ENCODE measurements at places on chromosomes 1 and 21.

- DNase-seq = no peak
These were observed 31.0 kb downstream of the IL12RB2 start for GRCh38 chr1:67338642-67339041.

- no peak for DNase-seq
These were observed 2.5 kb downstream of the FTCD start for GRCh38 chr21:46152927-46153246.

DNA sequence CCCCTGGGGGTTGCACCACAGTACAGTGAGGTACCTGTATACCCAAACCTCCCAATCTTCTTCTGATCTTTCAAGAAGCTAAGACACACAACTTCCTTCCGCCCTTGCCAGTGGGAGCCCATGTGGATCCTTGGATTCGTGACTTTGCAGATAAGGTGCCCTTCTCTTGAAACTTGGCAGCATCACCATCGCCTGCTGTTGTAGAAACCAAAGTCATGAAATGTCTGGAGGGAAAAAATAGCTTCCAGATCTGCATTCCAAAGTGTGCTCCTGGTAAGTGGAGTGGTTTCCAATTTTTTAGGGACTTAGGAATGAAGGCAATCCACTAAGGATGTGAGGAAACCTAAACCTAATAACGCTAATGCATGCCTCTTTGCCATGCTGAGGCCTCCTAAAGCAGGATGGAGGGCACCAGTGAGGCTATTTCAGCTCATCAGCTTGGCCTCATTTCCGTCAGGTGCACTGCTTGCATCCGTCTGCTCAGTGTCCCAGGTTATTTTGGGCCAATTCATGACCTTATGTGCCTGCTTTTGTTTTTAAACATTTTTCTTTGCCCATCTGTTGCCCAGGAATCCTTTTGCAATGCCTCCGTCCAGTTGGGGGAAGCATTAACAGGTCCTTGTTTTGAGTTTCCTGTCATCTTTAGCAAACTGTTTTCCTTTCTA lies 8.2 kb upstream of the EFHD2 start:
- no peak for DNase-seq

DNA sequence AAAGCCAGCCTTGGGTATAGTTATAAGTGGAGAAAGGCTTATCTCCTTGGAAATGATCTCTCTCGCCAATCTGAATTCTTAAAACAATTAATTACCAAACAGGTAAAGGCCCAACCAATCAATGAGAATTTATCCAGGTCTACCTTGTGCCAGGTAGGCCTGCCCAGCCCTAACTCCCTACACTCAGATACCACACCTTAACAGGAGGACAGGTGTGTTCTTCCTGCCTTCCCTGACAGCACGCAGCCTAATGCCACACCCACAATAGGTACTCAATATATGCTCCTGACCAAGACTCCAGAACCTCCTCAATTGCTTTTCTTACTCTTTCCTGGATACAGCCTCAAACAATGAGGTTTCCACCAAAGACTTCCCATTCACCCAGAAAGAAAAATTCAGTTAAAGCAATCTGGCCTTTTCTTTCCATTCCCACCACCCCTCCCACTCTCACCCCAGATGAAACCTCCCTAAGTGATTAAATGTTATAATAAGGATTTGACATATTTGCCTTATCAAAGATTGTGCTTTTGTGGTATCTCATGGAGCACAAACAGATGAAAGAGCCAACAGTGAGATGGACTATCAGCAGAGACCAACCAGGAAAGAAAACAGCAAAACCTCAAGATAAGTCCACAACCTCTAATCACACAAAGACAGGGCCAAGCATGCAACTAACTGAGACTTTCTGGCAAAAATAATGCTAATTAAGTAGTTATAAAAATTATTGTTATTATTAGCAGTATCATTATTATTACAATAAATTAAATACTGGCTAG lies 25.6 kb downstream of the TRABD2B start:
- no peak for DNase-seq

DNA sequence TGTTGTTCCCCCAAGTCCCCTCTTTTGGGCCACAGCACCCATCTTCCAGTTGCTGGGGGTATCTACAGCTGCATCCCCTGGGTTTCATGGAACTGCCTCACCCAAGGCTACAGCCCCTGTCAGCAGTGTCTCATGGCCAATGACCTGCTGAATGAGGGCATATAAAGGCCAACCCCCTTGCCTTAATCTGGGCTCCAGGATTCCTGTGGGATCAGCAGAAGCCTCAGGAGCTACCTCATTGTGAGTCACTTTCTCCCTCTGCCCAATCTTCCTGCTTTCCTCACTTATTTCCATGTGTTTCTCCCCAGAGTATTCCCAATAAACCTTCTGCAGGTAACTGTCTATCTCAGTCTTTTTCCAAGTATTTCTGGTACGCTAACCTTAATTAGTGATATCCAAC lies 37.3 kb upstream of the SYT14 start:
- peak; percentile 76 for DNase-seq

DNA sequence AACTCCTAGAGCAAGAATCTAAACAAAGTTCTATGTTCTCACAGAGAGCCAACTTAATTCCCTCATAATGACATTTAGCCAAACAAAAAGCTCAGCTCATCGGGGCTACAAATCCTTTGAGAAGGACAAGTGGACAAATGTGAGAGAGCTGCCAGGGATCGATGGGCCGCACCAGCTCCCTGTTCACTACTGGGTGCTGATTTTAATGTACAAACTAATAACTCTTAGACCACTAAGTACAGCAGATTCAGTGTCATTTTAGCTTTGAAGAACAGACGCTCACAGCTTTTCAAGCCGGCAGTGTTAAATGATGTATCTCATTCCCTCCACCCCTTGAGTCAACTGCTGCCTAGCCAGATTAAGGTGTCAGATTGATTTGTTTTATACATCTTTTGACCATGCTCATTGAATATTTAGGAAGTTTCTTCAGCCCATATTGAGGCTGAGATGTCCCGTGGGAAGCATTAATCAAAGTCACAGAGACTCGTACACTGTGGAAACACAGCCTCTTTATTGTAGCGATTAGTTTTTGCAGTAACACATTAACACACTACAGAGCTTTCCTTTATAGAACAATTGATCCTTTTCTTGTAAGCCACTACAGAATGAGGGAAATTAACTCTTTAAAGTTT lies 21.1 kb downstream of the PROX1 start:
- no peak for DNase-seq

DNA sequence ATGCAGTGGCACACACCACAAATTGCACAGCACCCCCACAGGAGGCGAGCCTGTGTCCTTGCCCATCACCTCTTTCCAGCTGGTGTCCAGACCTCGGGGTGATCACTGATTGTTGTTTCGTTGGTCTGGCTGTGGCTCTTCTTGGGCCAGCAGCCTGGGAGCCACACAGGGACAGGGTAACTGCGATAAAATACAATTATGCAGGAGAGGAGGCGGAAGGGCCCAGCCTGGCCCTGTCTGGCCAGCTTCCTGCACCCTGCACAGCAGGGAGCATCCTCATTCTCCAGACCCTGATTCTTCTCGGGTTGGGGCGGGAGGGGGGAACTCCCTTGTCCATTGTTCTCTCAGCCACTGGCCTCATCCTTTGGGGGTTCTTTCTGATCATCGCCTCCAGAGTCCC lies 83.6 kb downstream of the ADARB1 start:
- no peak for DNase-seq

- no peak for DNase-seq
These were observed 104.2 kb upstream of the CASZ1 start for GRCh38 chr1:10900691-10901090.

DNA sequence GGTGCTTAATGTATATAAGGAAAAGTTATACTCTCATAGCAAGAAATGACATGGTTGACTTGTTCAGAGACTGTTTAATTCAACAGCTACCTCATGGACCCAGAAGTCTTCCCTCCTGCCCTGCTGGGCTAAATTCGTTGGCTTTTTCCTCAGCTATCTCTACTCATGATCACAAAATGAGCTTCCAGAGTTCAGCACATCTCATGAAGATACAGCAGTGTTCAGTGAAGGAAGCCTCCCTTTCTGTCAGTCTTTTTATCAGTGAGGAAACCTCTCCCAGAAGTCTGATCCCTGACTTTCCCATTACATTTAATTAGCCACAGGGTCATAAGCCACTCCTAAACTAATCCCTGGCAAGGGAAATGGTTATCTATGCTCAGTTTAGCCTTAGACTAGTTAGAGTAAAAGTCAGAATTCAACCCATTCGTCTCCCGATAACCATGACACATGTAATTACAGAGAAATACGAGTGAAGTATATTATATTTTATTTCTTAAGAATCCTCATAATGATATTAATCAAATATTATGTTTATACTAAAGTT lies 97.5 kb downstream of the DENND1B start:
- no peak for DNase-seq

- DNase-seq = peak; percentile 93
These were observed 66.0 kb upstream of the SLC25A33 start for GRCh38 chr1:9473032-9473807.

- DNase-seq = no peak
These were observed 630.7 kb upstream of the PLXNA2 start for GRCh38 chr1:208874915-208875314.

GRCh38 chr1:33296824-33297223 lies 24.1 kb downstream of the A3GALT2 start:
- DNase-seq = no peak

DNA sequence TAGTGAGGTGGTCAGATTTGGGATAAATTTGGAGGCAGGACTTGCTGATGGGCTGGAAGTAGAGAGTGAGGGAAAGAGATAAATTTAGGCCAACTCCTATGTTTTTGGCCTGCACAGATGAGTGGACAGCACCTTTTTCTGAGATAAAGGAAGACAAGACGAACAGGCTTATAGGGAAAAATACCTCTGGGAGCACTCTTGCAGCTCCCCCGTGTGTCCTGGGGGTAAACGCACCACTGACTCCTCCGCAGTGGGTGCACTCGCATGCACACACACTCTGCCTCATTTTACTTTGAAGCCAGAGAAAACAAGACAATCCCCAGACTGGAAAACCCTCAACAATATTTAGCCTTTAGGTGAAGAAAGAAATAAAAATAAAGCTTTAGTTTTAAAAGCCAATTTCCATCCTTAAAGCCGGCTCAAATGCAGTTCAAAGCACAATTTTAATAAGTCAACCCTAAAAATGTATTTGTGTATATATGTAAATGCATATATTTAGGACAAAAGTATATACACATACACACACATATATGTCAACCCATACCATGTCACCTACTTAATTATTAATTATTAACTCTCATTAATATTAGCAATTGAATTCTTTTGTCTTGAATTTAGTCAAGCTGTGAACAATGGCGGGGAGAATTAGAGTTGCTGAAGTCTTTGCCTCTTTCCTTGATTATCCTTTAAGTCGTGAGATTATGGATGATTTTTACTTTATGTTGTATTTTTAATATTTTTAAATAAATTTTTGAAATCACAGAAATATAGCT lies 341.8 kb downstream of the ZNF326 start:
- DNase-seq = no peak

DNA sequence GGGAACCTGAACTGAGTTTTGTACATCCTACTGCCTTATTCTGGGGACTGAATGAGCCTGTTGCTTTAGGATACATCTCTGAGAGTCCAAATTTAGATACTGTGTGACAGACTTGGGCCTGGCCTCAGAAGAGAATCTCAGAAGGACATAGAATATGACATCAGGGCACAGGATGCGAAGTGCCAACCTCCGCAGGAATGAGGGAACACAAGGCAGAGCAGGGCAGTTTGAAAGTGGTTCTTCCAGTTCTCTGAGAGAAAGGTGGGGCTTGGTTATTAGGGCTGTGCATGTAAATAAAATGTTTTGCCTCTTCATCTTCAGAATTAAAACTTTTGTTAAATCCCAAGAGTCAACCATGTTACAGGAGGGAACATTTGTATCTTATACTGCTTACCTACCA lies 23.1 kb downstream of the TRAF5 start:
- DNase-seq = no peak

DNA sequence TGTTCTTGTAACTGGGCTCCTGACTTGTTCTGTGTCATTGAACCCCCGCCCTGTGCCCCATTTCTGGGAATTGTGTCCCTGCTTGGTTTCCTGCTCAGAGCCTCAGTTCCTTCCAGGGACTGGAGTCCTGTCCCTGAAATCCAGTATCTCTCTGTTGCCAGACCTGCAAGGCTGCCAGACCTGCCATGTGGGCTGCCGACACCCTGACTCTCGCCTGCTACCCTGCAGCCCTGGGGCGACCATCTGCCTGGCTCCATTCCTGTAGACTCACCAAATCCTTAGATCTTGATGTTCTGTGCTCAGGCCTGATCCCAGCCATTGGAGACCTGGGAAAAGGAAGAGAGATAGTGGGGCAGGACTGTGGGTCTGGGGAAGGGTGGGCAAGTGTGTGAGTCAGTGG lies 383.3 kb upstream of the PROX1 start:
- no peak for DNase-seq

DNA sequence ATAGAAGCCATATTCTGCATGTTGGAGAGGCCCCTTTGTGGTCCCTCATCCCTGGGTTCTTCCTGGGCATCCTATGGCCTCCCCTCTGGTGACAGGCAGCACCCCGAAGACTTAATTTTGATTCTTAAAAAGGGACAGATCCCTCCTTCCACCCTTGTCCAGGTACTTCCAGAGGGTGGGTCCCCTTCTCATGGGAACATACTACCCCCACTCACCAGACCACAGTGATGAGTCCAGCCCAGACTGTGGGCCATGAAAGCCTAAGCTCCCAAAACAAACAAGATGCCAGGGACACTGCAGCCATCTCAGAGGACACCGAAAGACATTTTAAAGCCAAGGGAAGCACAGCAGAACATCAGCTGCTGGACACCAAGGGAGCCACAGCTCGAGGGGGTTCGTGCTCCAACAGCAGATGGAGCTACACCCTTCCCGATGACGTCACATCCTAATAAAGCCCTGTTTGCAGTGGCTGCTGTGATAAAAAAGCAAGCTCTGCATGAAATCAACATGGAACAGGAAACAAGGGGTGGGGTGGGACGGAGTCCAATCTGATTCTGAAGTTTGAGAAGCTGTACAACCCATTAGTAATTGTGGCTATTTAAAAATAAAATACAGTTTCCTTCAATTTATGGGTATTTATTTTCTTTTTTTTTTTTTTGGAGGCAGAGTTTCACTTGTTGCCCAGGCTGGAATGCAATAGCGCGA lies 32.4 kb downstream of the GNB1 start:
- peak; percentile 72 for DNase-seq

DNA sequence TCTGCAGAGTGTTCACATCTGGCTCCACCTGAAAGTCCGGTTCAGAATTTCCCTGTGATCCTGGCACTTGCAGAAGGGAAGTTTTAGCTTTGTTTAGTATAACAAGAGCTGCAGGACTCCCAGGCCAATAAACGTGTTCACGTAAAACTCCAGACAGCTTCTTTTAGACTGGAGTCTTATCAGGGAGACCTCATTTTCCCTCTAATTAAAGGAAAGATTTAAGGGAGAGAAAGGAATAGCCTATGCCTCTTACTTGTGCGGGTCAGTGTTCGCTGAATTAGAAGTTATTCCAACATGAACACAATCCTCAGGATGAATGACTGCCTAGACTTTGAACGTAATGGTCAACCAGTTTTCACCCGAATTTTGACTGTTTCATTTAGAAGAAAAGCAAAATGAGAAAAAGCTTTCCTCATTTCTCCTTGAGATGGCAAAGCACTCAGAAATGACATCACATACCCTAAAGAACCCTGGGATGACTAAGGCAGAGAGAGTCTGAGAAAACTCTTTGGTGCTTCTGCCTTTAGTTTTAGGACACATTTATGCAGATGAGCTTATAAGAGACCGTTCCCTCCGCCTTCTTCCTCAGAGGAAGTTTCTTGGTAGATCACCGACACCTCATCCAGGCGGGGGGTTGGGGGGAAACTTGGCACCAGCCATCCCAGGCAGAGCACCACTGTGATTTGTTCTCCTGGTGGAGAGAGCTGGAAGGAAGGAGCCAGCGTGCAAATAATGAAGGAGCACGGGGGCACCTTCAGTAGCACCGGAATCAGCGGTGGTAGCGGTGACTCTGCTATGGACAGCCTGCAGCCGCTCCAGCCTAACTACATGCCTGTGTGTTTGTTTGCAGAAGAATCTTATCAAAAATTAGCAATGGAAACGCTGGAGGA lies 202.1 kb upstream of the SGIP1 start:
- DNase-seq = peak; percentile 77
